ENCODE measurements at places on chromosomes 16 and 17. TPM values are rescaled to one million over a fixed set of nuclear protein-coding genes. Genes with fewer than 3 reads are reported as not detected.

DNA sequence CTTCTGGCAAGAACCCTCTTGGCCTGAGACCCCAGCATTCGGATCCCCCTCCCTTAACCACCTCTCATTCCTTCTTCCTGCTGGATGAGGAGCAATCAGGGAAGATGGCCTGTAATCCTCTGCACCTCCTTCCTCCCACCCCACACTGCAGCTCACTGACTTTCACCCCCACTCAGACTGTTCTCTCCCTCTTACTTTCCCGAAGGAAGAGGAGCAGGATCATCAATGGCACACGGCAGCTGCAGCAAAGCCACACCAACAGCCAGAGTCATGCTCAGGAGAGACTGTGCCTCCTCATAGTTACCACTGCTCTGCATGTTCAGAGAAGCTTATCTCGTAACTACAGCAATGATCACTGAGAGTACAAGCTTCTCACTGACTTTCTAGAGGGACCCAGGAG lies 10.1 kb upstream of the TMEM101 start:
- no peak for DNase-seq

BIRC5 gene
- 117 TPM for total RNA-seq

GRCh38 chr17:2854143-2855055 lies 58.2 kb downstream of the RAP1GAP2 start:
- peak; percentile 50 for DNase-seq

YBX2 gene
- 26.8 TPM for total RNA-seq

SCNN1G gene
- 0.78 TPM for total RNA-seq

SMIM36 gene
- not detected for total RNA-seq

DNA sequence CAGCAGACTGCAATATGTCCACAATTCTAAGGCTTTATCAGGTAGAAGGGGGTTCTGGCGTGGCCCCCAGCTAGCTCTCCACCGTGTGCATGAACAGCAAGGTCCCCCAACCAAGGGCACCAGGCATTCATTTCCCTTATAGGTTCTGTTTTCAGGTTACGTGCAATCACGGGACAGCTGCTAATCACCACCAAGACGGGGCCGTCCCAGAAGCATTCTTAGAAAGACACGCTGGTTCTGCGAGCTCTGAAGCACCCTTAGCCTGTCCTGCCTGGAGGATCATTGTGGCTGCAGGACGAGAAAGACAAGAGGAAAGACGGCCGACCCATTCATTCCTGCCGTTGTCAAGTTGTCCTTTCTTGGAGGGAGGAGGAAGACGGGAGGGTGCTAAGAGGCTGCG lies 302.9 kb downstream of the SOX9 start:
- no peak for DNase-seq
